Fibroblast of mammary gland (primary cell): ENCODE measurements at places on chromosomes 7 and 10.

- no peak for DNase-seq
Observed at GRCh38 chr7:109059089-109059488, 489.4 kb downstream of the DNAJB9 start.

DNA sequence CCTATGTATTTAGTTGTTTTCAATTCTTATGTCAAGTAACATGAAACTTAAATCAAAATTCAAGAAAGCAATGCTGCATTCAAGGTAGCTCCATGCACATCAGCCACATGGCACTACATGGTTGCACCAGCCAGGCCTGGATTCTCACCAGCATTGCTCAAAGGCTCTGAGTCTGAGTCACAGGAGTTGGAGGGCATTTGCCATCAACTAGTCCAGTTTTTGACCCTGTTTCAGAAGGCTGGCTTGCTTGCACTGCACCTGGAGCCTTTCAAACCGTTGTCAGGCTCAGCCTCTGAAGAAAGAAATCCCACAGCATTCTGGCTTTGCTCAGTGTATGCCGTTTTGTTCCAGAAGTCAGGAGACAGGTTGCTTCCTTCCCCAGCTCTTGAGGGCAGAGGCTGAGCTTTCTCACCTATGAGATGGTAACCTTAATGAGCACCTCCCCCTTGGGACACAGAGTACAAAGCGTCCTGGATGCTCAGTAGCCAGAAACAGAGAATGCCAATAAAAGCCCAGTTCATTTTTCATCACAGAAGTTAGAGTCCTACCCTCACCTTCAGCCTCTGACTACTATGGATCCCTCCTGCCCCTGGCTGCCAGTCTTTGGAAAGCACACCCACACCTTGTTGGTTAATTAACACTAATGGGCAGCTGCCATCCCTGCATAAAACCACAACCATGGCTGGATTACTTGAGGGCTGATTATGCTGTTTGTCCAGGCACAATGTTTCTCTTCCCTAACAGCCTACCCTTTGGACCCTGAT, 288.4 kb upstream of the LRRTM3 start:
- no peak for DNase-seq

DNA sequence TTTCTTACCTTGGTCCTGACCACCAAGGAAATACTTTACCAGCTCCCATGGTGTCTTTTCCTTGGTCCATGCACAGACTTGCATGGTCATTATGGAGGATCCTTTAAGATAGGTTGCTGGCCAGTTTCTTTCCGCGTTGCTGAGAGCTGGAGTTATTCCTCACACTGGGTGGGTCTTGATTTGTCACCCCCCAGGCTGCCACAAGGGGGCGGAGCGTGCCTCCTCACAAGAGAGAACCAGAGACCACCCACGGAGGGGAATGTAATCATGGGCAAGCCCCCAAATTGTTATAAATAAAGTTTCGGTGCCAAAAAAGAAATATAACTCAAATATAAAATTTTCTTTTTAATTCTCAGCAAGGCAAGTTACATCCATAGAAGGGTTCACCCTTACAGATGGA, 10.5 kb upstream of the TRIM24 start:
- DNase-seq, result no peak

DNA sequence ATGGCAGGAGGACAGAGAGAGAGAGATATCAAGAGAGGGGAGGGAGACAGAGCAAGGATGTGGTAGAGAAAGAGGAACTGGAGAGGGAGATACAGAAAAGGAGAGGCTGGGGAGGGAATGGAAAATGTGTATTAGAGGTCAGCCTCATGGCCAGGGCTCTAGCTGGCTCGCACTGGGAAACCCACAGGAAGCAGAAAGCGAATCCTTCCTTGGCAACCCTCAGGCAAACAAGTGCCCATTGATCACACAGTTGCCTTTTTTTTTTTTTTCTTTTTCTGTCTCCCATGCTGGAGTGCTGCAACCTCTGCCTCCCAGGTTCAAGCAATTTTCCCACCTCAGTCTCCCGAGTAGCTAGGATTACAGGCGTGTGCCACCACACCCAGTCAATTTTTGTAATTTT, 391.2 kb downstream of the TYW1 start:
- DNase-seq, result no peak

DNA sequence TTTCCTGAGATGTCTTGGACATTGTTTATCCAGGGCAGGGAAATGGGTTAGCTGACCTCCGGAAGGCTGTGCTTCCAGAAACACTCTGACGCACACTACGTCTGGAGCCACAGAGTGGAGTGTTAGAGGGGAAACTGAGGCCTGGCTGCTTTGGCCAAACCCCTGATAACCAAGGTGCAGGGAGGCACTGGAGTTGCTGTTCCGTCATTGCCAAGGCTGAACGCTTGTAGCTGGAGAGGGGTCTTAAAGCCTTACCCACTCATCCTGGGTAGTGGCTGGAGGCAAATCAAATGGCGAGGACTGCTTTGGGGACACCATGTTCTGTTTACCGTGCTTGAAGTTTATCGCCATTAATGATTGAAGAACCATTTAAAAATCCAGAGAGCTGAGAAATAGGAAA, 604.1 kb upstream of the FOXK1 start:
- DNase-seq, result no peak

GRCh38 chr7:47343061-47343455, 238.9 kb downstream of the TNS3 start:
- no peak for DNase-seq

- DNase-seq, result no peak
Observed at GRCh38 chr10:117741524-117741923, 199.0 kb downstream of the EMX2 start.
